Osteoblast (primary cell): ENCODE measurements at places on chromosomes 7 and 10. TPM values are rescaled to one million over a fixed set of nuclear protein-coding genes. Genes with fewer than 3 reads are reported as not detected.

DNA sequence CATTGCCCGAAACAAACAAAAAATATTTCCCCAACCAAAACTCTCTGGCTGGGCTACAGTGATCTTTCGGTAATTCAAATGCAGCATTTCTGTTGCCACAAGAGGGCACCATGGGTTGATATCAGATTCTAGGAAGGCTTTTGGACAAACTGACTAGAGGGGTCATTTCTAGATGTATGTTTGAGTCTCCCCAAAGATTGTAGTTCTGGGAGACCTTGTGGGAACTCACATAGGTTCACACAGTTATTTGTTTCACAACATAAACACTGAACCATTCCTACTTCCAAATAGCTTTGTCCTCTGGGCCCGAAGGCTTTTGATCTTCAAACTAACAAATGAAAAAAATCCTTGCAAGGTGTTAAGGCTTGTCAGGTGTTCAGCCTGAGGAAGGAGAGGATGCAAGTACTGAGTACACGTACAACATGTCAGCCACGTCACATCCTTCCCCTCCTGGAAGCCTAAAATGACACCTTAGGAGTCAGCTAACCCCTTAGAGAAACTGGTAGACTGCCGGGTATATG is 37.0 kb upstream of the IL15RA start:
- no peaks in the 10 kb centered on the region for H3K36me3 ChIP-seq
- H3K27me3 ChIP-seq: peaks cover 11% of the 10 kb centered on the region
- no peak for DNase-seq
- H3K27ac ChIP-seq: no peak overlapping the region
- H3K4me1 ChIP-seq: peaks cover 8% of the 10 kb centered on the region
- peak overlapping the region; percentile 25 for H3K4me3 ChIP-seq

DNA sequence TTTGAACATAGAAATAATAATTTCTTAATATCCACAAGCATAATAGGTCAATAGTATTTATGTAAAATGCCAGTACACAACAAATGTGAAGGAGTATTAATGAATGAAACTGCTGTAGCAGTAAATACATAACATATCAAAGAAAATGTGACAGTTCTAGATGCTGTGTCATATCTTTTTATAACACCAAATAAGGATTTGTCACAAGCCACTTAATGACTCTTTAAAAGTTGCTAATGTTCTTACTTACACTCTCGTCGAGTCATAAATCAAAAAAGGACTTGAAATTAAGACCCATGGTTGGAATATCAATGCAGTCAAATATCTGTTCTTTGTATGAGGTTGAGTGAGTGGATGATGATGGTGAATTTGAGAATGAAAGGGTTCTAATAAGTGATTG is 96.6 kb downstream of the CELF2 start:
- no peaks in the 10 kb centered on the region for H3K4me1 ChIP-seq
- H3K27me3 ChIP-seq: no peaks in the 10 kb centered on the region
- H3K27ac ChIP-seq: no peak overlapping the region

DNA sequence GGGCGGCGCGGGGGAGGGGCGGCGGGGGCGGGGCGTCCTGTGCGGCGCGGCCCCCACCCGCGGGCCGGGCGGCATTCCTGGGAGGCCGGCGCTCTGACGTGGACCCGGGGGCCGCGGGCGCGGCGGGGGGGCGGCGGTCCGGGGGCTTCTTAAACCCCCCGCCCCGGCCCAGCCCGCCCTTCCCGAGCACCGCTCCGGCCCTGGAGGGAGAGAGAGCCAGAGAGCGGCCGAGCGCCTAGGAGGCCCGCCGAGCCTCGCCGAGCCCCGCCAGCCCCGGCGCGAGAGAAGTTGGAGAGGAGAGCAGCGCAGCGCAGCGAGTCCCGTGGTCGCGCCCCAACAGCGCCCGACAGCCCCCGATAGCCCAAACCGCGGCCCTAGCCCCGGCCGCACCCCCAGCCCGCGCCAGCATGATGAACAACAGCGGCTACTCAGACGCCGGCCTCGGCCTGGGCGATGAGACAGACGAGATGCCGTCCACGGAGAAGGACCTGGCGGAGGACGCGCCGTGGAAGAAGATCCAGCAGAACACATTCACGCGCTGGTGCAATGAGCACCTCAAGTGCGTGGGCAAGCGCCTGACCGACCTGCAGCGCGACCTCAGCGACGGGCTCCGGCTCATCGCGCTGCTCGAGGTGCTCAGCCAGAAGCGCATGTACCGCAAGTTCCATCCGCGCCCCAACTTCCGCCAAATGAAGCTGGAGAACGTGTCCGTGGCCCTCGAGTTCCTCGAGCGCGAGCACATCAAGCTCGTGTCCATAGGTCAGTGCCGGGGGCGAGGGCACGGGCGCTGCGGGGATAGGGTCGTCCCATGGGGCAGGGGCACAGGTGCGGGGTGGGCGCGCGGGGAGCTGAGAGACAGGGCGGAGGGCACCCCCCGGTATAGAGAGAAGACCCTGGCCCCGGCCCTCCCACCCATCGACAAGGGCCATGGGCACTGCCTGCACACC is at the start of gene FLNC:
Gene FLNC (plus strand): TSS at position 176 of the 947 bp plus-strand sequence. CDS start 232 bp downstream, at position 408.
- peak within 1 kb of the TSS; percentile 95 for H3K4me3 ChIP-seq
- H3K36me3 ChIP-seq: peaks cover 11% of the 10 kb centered on the region
- DNase-seq: peak; percentile 92
- H3K4me1 ChIP-seq: peaks cover 60% of the 10 kb centered on the region
- H3K27me3 ChIP-seq: no peaks in the 10 kb centered on the region
- H3K27ac ChIP-seq: peak within 1 kb of the TSS; percentile 92

DNA sequence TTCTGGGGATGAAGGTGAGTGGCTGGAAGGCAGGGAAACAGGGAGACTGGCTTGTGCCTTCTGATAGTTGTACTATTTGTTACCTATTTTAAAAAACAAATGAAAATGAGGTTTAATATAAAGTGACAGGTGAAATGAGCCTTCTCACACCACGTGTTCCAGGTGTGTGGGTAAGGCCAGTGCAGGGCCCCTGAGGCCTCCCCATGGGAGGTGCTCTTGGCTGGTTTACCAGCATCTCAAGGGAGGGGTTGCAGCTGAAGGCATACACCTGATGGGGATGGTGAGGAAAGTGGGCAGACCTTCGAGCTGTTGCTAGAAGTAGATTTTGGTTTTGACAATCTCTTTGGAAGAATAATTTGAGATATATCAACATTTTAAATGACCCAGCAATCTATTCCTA is 103.6 kb downstream of the ARHGAP22 start:
- peaks cover 21% of the 10 kb centered on the region for H3K4me1 ChIP-seq
- peaks cover 14% of the 10 kb centered on the region for H3K36me3 ChIP-seq
- H3K27me3 ChIP-seq: no peaks in the 10 kb centered on the region
- no peak overlapping the region for H3K27ac ChIP-seq
- DNase-seq: no peak

- no peak overlapping the region for H3K4me3 ChIP-seq
- H3K4me1 ChIP-seq: no peaks in the 10 kb centered on the region
- no peaks in the 10 kb centered on the region for H3K36me3 ChIP-seq
- DNase-seq: no peak
- no peaks in the 10 kb centered on the region for H3K27me3 ChIP-seq
These were observed 573.4 kb upstream of the CNTNAP2 start for GRCh38 chr7:145543242-145543641.

GRCh38 chr10:60385399-60385738 is 4.3 kb downstream of the ANK3 start:
- H3K27ac ChIP-seq: peak overlapping the region; percentile 79
- H3K4me1 ChIP-seq: peaks cover 30% of the 10 kb centered on the region
- no peaks in the 10 kb centered on the region for H3K36me3 ChIP-seq
- DNase-seq: no peak
- H3K27me3 ChIP-seq: no peaks in the 10 kb centered on the region

DNA sequence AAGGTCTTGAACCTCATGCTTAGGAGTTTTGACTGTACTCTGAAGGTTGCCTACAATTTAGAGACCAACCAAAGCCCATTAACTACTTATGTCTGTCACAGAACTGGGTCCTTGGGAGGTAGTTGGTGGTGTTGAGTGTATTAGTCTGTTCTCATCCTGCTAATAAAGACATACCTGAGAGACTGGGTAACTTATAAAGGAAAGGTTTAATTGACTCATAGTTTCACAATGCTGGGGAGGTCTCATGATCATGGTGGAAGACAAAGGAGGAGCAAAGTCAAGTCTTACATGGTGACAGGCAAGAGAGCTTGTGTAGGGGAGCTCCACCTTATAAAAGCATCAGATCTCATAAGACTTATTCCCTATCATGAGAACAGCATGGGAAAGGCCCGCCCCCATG is 319.6 kb upstream of the ZMIZ1 start:
- DNase-seq: no peak
- H3K4me1 ChIP-seq: peaks cover under 1% of the 10 kb centered on the region
- H3K27me3 ChIP-seq: peaks cover 29% of the 10 kb centered on the region
- no peaks in the 10 kb centered on the region for H3K36me3 ChIP-seq
- H3K4me3 ChIP-seq: no peak overlapping the region
- H3K27ac ChIP-seq: no peak overlapping the region

- no peak for DNase-seq
- peaks cover 2% of the 10 kb centered on the region for H3K4me1 ChIP-seq
- H3K27me3 ChIP-seq: no peaks in the 10 kb centered on the region
- H3K27ac ChIP-seq: no peak overlapping the region
These were observed 294.3 kb downstream of the BBS9 start for GRCh38 chr7:33423646-33424020.

- H3K4me1 ChIP-seq: peaks cover 13% of the 10 kb centered on the region
- no peaks in the 10 kb centered on the region for H3K27me3 ChIP-seq
- H3K27ac ChIP-seq: no peak overlapping the region
- H3K4me3 ChIP-seq: no peak overlapping the region
These were observed 34.1 kb downstream of the PTPRE start for GRCh38 chr10:127940866-127941640.

GRCh38 chr7:92487804-92488203 is 10.1 kb upstream of the ERVW-1 start:
- no peaks in the 10 kb centered on the region for H3K27me3 ChIP-seq
- H3K27ac ChIP-seq: no peak overlapping the region
- no peak overlapping the region for H3K4me3 ChIP-seq
- no peaks in the 10 kb centered on the region for H3K4me1 ChIP-seq
- peaks cover 34% of the 10 kb centered on the region for H3K36me3 ChIP-seq

GRCh38 chr10:85643171-85643844 is 723.3 kb downstream of the GRID1 start:
- no peaks in the 10 kb centered on the region for H3K27me3 ChIP-seq
- no peak overlapping the region for H3K4me3 ChIP-seq
- H3K27ac ChIP-seq: no peak overlapping the region
- DNase-seq: no peak

- H3K27ac ChIP-seq: no peak overlapping the region
- no peak overlapping the region for H3K4me3 ChIP-seq
- peaks cover 27% of the 10 kb centered on the region for H3K27me3 ChIP-seq
- H3K36me3 ChIP-seq: no peaks in the 10 kb centered on the region
These were observed 64.9 kb downstream of the CFAP46 start for GRCh38 chr10:132877473-132877872.

DNA sequence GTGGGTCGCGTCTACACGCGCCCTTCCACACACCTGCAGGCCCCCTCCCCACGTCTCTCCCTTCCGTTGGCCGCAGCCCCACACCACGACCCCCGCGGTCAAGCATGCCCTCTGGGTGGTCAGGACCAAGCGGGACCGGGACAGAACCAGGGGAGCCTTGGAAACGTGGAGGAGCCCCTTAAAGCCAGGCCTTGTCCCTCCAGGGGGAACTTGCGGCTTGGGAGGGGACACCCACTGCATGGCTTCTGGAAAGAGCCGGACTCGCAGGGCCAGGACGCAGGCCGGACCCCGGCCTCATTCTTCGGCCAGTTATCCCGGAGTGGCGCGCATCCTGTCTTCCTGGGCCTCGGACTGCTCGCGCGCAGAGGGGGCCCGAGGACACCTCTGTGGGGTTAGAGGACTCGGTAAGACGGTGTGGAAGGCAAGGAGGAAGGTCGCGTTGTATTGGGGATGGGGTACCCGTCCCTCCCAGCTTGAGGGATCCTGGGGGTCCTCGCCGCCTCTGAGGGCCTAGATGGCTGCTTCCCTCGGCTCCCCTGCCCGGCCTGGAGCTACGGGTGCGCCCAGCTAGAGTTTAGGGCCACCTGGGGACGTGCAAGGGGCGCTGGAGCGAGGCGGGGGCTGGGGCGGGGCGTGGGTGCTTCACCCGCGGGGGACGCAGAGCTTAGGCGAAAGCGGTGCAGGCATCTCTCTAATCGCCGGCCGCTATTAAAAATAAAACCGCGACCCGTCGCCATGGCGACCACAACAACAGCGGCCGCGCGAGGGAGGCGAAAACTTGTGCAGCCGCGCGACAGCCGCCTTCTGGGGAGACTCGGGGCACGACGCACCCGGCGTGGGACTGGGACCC is 1.8 kb upstream of the PDGFA start:
- peak overlapping the region; percentile 66 for H3K4me3 ChIP-seq
- H3K27me3 ChIP-seq: peaks cover 21% of the 10 kb centered on the region
- peak; percentile 97 for DNase-seq
- H3K36me3 ChIP-seq: no peaks in the 10 kb centered on the region
- H3K27ac ChIP-seq: no peak overlapping the region

DNA sequence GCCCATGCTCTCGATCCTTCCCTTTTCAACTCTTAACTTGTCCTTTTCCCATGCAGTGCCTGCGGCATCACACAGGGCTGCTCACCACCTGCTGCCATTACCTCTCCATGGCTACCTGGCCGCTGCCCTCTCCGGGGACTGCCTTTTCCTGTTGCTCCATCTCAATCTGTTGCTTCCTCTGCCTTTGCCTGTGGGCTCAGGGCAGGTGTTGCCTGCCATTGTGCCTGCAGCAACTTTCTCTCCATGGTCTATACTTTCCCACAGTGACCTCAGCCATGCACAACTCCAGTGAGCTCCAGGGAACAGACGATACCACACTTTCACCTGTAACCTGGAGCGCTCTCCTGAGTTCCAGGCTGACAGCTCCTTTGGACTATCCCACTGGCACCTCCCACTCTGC is 3.2 kb downstream of the DNAJB12 start:
- peaks cover 20% of the 10 kb centered on the region for H3K36me3 ChIP-seq
- DNase-seq: no peak
- no peak overlapping the region for H3K4me3 ChIP-seq
- H3K27ac ChIP-seq: no peak overlapping the region

DNA sequence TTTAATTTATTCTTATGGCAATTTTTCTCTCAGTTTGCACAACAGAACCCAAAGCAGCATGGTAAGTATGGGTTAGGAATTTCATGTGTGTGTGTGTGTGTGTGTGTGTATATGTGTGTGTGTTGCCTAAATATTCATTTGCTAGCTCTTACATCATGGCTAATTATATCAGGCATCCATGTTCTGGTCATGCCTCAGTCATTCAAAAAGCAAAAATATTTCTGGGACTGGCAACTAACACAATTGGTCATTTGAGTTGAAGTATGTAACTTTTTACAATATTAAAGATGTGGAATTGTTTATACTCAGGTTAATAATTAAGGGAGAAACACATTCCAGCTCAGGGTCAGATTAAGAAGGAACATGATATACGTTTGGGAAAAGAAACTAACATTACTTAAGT is 67.6 kb upstream of the PHYHIPL start:
- no peaks in the 10 kb centered on the region for H3K4me1 ChIP-seq
- H3K27me3 ChIP-seq: peaks cover 6% of the 10 kb centered on the region
- H3K4me3 ChIP-seq: no peak overlapping the region
- no peak overlapping the region for H3K27ac ChIP-seq
- DNase-seq: no peak

- H3K4me3 ChIP-seq: no peak overlapping the region
- H3K27ac ChIP-seq: no peak overlapping the region
- no peaks in the 10 kb centered on the region for H3K36me3 ChIP-seq
- H3K4me1 ChIP-seq: no peaks in the 10 kb centered on the region
These were observed 448.1 kb upstream of the PODXL start for GRCh38 chr7:132004529-132004928.

The ADAMTS14 gene
- total RNA-seq: 2.4 and 2.9 TPM in 2 replicates

The TAC1 gene
- not detected in 2 replicates for total RNA-seq

The ABCB4 gene
- total RNA-seq: under 0.01 and 0.36 TPM in 2 replicates

The EBF3 gene
- total RNA-seq: 31.8 and 35.4 TPM in 2 replicates

The GPR26 gene
- not detected in 2 replicates for total RNA-seq

The SMKR1 gene
- total RNA-seq: 0.72 and 0.88 TPM in 2 replicates

The TAS2R5 gene
- total RNA-seq: 0.72 and 1.8 TPM in 2 replicates

The AASS gene
- total RNA-seq: 24.8 and 26.4 TPM in 2 replicates

The C10orf62 gene
- 0.29 and 0.36 TPM in 2 replicates for total RNA-seq

The EPHB6 gene
- total RNA-seq: 2.4 and 4.0 TPM in 2 replicates

The DLG5 gene
- 51.4 and 51.6 TPM in 2 replicates for total RNA-seq

The ADCYAP1R1 gene
- not detected in 2 replicates for total RNA-seq
